ENCODE measurements at places on chromosomes 7 and 10.

DNA sequence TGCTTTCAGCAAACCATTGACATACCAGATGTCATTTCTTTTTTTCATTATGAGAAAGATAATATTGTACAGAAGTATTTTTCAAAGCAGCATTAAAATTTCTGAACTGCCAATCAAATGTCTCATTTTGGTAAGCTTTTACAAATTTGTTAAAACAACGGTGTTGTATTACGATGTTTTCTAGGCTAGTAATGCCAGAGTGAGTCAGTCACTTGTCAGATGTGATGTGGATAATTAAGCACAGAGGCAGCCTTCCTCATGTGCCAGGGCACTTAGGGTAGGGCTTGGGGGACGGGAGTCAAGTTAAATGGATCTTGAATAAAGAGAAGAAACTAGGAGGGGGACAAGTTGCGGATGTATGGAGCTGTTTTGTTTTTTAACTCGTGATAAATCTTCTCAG is 10.1 kb downstream of the PSTK start:
- DNase-seq = no peak

GRCh38 chr10:47404446-47404845 is 20.4 kb upstream of the ZNF488 start:
- DNase-seq = no peak

- DNase-seq = no peak
These were observed 15.3 kb downstream of the LIPK start for GRCh38 chr10:88721392-88721791.

DNA sequence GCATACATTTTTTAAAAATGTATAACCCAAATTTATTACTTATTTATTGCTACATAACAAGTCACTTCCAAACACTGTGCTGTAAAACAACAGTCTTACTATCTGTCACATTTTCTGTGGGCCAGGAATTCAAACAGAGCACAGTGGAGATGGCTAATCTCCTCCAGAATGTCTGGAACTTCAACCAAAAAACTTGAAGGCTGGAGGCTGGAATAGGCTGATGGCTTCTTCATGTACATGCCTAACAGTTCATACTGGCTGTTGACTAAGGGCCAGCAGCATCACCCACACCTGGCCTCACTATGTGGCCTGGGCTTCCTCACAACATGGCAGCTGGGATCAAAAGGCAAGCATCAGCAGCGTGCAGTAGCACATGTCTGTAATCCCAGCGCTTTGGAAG is 92.4 kb upstream of the KMT2E start:
- DNase-seq = no peak

- no peak for DNase-seq
These were observed 2.0 kb upstream of the PURB start for GRCh38 chr7:44887293-44887692.

DNA sequence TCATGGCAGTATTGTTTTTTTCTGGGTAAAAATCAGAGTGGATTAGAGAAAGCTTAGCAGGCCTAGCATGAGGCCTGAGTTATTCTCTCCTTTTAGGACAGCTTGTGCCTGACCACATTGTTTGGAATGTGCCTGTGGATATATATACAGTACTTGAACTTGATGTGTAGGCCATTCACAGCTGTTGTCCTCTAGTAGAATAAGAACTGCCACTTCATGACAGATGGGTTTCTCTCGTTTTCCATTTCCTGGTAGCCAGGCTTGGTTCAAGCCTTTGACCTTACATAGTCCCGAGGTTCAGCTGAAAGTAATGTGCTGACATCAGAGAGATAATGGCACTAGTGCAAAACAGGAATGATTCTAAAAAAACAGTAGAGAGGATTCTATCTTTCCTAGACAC is 473.9 kb downstream of the AUTS2 start:
- no peak for DNase-seq

DNA sequence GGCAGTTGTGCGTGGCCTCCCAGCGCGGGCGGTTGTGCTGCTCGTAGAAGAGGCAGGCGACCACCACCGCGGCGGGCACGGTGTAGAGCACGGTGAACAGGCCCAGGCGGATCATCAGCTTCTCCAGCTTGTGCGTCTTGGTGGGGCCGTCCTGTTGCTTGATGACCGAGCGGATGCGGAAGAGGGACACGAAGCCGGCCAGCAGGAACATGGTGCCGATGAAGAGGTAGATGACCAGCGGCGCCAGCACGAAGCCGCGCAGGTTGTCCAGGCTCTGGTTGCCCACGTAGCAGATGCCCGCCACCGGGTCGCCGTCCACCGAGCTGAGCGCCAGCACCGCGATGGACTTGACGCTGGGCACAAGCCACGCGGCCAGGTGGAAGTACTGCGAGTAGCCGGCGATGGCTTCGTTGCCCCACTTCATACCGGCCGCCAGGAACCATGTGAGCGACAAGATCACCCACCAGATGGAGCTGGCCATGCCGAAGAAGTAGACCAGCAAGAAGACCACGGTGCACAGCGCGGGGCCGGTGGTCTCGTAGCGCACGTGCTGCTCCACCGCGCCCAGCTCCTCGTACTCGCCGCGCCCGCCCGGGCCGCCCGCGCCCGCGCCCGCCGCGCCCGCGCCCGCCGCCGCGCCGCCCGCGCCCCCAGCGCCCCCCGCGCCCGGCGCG is 2.2 kb downstream of the FZD8 start:
- DNase-seq = no peak

DNA sequence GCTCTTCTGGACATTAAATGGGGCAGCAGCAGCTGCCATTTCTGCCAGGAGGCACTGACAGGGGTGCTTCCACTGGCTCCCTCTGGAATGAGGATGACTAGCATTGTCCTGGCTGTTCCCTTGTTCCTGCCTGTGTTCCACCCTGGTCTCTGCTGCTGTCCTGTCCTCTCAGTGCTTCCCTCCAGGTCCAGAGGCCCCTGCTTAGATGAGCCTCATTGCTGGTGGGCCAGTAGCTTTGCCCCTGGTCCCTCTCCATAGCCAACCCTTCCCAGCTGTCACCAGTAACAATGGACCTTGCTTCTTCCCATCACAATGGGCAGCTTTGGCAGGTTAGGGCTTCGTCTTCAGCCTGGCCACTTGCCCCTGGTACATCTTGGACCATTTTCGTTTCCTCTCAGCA is 561.1 kb downstream of the TCERG1L start:
- DNase-seq = no peak

GRCh38 chr7:88480896-88481295 is 174.2 kb upstream of the STEAP4 start:
- DNase-seq = no peak

GRCh38 chr10:43872644-43873043 is 224.0 kb upstream of the ZNF32 start:
- no peak for DNase-seq

- no peak for DNase-seq
These were observed 653.7 kb upstream of the SEMA3D start for GRCh38 chr7:85840554-85840953.

DNA sequence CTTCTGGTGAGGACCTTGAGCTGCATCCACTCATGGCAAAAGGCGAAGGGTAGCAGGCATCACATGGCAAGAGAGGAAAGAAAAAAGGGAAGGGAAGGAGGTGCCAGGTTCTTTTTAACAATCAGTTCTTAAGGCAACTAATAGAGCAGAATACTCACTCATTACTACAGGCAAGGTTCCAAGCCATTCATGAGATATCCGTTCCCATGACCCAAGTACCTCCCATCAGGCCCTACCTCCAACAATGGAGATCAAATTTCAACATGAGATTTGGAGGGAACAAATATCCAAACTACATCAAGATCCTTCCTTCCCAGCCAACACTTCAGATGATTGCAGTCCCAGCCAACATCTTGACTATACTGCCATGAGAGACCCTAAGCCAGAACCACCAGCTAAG is 38.9 kb upstream of the YAE1 start:
- DNase-seq = no peak

DNA sequence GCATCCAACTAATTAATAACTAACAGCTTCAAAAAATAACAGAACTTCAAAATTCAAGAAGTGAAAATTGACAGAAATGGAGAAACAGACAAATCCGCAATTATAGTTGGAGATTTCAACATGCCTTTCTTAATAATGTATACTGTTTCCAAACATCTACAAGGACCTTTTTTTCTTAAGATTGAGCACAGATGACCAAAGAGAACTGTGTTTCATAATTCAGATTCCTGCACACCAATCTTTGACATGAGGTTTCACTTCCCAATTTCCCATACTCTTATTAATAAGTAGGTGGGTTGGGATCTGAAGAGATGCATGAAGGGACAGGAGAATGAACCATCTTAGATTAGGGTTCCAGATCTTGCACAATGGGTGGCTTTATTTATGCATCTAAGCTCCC is 24.9 kb upstream of the GIMAP7 start:
- no peak for DNase-seq

GRCh38 chr7:128688492-128688891 is 16.4 kb downstream of the GARIN1A start:
- no peak for DNase-seq

GRCh38 chr7:157404845-157405481 is 68.2 kb downstream of the DNAJB6 start:
- DNase-seq = no peak

DNA sequence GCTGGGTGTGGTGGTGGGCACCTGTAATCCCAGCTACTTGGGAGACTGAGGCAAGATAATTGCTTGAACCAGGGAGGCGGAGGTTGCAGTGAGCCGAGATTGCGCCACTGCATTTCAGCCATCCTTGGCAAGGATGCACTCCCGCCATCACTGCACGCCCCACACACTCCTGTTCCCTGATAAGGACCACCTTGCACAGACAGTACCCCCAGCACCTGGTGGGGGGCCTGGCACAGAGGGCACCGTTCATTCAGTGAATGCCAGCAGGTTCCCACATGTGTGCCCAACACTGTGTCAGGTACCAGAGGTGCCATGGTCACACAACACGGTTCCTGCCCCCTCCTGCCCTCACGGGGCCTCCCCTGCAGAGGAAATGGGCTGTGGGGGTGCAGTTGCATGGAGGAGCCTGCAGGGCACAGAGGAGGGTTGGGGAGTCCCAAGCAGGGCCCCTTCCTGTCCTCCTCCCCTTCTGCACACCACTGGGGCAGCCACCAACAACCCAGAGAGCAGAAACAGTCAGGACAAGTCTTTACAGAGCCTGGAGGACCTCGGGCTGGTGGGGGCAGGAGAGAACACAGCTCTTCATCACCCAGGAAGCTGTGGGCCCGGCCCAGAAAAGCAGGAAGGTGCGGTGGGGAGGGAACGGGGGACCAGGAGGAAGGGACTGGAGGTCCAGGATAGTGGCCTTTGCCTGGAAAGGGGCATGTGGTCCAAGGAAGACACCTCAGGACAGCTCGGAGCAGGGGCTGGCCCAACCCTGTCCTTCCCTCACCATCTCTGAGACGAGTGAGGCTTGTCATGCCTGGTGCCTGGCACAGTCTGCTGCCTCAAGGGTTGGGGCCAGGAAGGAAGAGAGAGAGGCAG is 7.1 kb downstream of the CRYGN start:
- no peak for DNase-seq

GRCh38 chr7:41566581-41566980 is 136.3 kb downstream of the INHBA start:
- DNase-seq = no peak

DNA sequence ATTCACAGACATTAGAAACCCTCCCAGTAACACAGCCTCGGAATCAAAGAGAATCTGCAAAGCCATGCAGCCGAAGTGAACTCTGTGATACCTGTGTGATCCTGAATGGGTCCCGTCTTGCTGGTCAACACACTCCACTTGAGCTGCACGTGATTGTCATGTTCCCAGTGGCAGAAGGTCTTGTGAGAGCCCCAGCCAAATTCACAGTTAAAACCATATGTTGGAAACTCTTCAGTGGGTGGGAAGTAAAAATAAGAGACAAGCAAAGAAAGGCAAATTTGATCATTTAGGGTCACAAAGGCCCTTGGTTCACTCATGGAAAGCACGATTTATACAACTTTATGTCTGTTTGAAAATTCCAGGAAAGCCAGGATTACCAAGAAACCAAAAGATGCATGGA is 142.3 kb downstream of the NRP1 start:
- no peak for DNase-seq

GRCh38 chr10:11898372-11899066 is 75.4 kb downstream of the PROSER2 start:
- no peak for DNase-seq

- no peak for DNase-seq
These were observed 401.0 kb upstream of the NRP1 start for GRCh38 chr10:33735464-33735923.

GRCh38 chr7:36390199-36391090 is 783 bp downstream of the ANLN start:
- peak; percentile 32 for DNase-seq

GRCh38 chr10:17662193-17663138 is 18.5 kb downstream of the STAM start:
- no peak for DNase-seq

DNA sequence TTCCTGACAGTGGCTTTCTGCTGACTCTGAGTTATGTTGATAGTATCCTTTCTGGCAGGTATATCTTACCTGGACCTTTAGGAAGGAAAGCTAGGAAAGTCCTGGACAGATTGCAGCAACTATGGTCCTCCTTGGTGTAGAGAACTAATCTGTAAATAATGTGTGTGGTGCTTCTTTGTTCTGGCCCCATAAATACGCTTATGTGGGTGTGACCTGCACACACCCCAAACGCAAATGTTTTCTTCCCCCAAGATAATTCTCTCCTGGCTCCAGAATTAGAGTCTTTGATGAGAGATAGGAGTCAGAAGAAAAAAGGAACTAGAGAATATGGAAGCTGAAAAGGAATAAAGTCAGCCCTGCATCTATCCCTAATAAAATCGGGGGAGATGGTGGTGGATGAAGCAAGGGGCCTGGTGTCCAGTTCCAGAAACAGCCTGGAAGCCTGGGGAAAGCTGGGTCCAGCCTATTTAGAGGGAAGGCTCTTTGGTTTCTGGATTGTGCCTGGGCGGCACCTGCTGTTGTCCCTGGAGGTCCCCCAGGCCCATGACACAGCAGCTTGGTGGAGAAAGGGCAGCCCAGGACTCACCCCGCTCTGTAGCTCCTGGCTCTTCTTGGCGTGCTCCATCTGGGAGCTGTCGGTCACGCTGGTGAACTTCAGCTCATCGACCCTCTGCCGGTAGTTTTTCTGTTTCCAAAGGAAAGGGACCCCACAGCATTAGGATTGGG is 38.2 kb downstream of the NRAP start:
- no peak for DNase-seq

DNA sequence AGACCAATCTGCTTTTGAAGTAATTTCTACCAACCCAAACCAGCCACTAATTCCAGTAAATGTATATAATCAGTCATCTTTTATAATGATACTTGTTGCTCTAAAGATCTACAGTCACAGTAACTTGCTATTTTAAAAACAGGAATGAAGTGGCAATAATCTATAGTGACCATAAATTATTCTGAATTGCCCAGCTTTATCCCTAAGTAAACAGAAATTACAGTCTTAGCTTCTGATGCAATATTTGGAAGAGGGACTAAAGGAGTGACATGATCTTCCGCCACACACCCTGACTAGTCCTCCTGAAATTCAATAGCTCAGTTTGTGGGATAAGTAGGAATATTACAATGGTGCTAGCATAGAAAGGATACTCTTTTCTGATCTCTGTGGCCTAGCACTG is 96.1 kb downstream of the ATE1 start:
- no peak for DNase-seq
